ENCODE measurements at places on chromosomes 3 and 15. TPM values are rescaled to one million over a fixed set of nuclear protein-coding genes. Genes with fewer than 3 reads are reported as not detected.

ARL8B gene
- 90.5 TPM for total RNA-seq

KCNMB3 gene
- 0.34 TPM for total RNA-seq

SCN5A gene
- total RNA-seq, result 0.39 TPM

ELL3 gene
- total RNA-seq, result 55.4 TPM

PAK6 gene
- 83.9 TPM for total RNA-seq

GRCh38 chr15:77612958-77613601 is 19.6 kb downstream of the LINGO1 start:
- no peak for DNase-seq

GRCh38 chr3:179710079-179710478 is 57.2 kb downstream of the USP13 start:
- no peak for DNase-seq
